Liver (tissue), 10 donors: ENCODE measurements at places on chromosomes 13 and 19. TPM values are rescaled to one million over a fixed set of nuclear protein-coding genes. Genes with fewer than 3 reads are reported as not detected.

GRCh38 chr19:8544168-8544567 is 30.2 kb upstream of the ZNF414 start:
- H3K36me3 ChIP-seq, result peaks cover 3% of the 10 kb centered on the region
- H3K4me1 ChIP-seq, result no peaks in the 10 kb centered on the region
- no peak for DNase-seq
- no peak overlapping the region for H3K4me3 ChIP-seq

GRCh38 chr13:98018293-98018692 is 64.8 kb downstream of the IPO5 start:
- no peaks in the 10 kb centered on the region for H3K27me3 ChIP-seq
- H3K36me3 ChIP-seq, result peaks cover 58% of the 10 kb centered on the region
- no peak for DNase-seq
- H3K27ac ChIP-seq, result no peak overlapping the region
- no peaks in the 10 kb centered on the region for H3K4me1 ChIP-seq

DNA sequence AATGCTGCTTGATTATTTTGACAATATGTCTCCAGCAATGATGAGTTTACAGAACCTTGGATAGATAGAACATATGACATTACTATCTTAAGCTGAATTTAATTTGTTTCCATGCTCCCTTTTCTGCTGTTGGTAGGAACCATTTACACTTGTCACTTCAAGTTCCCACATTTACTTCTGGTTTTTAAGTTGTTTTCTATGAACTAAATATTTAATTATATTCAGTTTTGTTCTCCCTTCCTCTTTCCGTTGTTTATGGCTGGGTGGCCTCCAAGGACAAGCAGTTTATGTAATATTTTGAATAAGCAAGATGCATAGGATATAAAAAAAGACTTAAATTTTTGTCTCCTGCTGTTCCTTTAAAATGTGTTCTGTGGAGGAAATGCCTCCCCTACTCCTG is 860.6 kb downstream of the GPC5 start:
- H3K4me3 ChIP-seq, result no peak overlapping the region
- no peak for DNase-seq
- no peaks in the 10 kb centered on the region for H3K4me1 ChIP-seq
- H3K27me3 ChIP-seq, result peaks cover under 1% of the 10 kb centered on the region
- no peaks in the 10 kb centered on the region for H3K36me3 ChIP-seq

DNA sequence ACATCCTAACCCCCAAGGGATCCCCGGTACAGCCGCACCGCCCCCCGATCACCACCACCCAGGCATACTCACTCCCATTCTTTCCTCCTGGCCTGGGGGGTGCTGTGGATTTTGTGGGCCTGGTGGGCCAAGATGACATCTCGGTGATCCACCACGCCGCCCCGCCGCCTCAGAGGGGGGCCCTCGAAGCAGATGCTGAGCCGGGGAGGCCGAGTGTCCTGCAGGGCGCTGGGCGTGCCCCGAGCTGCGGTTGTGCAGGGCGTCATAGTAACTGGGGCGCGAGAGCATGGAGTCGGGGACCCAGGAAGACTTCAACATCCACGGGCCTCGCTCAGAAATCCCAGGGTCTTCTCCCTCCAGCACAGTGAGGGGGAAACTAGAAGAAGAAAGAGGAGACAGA is 93.4 kb upstream of the CACNA1A start:
- no peak for DNase-seq
- H3K4me1 ChIP-seq, result no peaks in the 10 kb centered on the region
- no peaks in the 10 kb centered on the region for H3K27me3 ChIP-seq
- no peak overlapping the region for H3K4me3 ChIP-seq

DNA sequence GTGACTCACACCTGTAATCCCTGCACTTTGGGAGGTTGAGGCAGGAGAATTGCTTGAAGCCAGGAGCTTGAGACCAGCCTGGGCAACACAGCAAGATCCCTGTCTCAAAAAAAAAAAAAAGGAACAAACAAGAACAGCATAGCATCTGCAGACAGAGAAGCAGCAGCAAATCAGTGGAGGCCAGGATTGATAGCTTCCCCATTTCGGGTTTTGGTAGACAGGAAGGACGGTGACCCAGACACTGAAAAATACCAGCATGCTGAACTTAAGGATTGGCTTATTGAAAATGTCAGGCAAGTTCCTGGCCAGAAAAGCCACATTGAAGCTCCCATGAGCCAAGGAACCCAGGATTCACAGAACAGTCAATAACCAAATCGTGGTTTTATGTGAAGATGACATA is 3.0 kb downstream of the ZNF490 start:
- no peak overlapping the region for H3K4me3 ChIP-seq
- no peak for DNase-seq
- H3K27me3 ChIP-seq, result no peaks in the 10 kb centered on the region
- H3K27ac ChIP-seq, result no peak overlapping the region

- H3K4me1 ChIP-seq, result no peaks in the 10 kb centered on the region
- H3K36me3 ChIP-seq, result no peaks in the 10 kb centered on the region
- no peak overlapping the region for H3K4me3 ChIP-seq
- no peaks in the 10 kb centered on the region for H3K27me3 ChIP-seq
- H3K27ac ChIP-seq, result no peak overlapping the region
Observed at GRCh38 chr13:21615427-21615826, 11.5 kb upstream of the MICU2 start.

- H3K4me1 ChIP-seq, result peaks cover 19% of the 10 kb centered on the region
- no peak overlapping the region for H3K27ac ChIP-seq
- DNase-seq, result no peak
Observed at GRCh38 chr19:16472992-16473391, 1.2 kb upstream of the EPS15L1 start.

DNA sequence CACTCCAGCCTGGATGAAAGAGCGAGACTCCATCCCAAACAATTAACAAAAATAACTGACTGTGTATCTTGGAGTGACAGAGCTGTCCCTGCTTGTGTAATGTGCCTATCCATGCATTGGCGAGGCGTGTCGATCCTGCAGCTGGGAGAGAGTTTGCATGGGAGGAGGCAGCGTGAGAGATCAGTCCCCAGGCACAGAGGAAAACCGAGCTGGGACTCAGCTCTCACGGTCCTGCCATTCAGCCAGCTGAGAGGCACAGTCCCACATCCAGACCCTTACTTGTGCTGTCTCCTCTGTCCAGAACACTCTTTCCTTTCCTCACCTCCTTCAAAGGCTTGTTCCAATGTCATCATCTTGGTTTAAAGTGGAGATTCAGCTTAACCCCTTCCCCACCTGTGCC is 11.9 kb upstream of the SULT2B1 start:
- H3K4me1 ChIP-seq, result no peaks in the 10 kb centered on the region
- no peaks in the 10 kb centered on the region for H3K27me3 ChIP-seq
- DNase-seq, result no peak
- no peak overlapping the region for H3K4me3 ChIP-seq

Gene ABCC4
- total RNA-seq, result 22.5 TPM

Gene KLK10
- total RNA-seq, result not detected
